Activated naive CD8-positive, alpha-beta T cell treated with anti-CD3 and anti-CD28 coated beads, Interleukin-2, amount 50 U/mL, for 16 hours (primary cell): ENCODE measurements at places on chromosomes 7 and 10.

GRCh38 chr7:30842542-30843451 lies 68.9 kb upstream of the AQP1 start:
- no peak for DNase-seq

- DNase-seq: no peak
Measured at GRCh38 chr7:49623943-49624342, 149.5 kb upstream of the VWC2 start.

DNA sequence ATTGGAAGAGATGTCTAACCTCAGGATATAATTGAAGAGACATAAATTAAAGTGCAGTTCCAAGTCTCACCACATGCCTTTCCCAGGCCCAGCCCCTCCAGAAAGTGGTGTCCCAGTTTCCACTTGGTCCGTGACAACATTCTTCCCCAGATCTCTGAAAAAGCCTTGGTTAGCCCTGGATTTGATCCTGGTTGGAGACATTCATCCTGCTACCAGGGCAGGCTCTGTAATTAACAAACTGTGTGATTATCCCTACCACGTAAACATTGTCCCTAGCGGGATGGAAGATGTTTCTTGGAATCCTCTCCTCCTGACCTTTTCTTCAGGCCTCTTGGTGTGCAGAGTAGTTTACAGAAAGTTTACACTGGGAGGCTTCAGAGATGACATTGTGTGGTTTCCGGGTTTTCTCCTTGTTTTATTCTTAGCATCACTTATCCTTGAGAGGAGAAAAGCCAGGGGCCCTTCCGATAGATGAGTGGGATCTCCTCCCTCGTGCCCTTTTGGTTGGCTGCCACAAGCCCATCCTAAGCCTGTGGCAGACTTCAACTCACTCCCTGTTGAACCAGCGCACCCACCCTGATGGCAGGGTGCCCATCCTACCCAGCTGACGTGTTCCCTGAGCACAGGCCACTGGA lies 83.8 kb downstream of the COL13A1 start:
- no peak for DNase-seq

GRCh38 chr7:96739609-96740008 lies 30.0 kb upstream of the SEM1 start:
- DNase-seq: no peak

DNA sequence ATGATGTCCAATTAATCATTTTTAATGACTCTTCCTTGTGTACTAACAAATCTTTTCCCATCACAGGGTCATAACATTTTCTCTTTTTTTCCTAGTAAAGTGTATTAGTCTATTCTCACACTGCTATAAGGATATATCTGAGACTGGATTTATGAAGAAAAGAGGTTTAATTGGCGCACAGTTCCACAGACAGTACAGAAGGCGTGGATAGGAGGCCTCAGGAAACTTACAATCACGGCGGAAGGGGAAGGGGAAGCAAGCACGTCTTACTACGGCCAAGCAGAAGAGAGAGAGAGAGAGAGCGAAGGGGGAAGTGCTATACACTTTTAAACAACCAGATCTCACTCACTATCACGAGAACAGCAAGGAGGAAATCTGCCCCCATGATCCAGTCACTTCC lies 359.4 kb upstream of the NFE2L3 start:
- no peak for DNase-seq

DNA sequence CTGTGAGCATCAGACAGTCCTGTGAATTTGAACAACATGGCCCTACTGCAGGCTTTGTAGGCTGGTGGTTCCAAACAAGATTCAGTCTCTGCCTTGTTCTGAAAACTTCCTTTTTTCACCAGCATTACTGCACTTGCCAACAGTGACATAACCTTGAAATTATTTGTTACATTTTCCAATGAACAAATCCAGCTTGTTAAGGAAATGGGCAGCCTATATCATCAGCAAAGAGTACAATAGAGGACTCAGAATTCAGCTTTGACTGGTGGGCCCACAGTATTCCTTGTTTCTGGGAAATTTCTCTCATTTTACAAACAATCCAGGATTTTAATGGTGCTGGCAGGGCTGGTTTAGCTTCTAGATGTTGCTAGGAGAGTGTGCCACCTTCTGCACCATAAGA lies 703.7 kb upstream of the FZD8 start:
- no peak for DNase-seq
